Astrocyte of the spinal cord (primary cell): ENCODE measurements at places on chromosomes 1 and 21.

DNA sequence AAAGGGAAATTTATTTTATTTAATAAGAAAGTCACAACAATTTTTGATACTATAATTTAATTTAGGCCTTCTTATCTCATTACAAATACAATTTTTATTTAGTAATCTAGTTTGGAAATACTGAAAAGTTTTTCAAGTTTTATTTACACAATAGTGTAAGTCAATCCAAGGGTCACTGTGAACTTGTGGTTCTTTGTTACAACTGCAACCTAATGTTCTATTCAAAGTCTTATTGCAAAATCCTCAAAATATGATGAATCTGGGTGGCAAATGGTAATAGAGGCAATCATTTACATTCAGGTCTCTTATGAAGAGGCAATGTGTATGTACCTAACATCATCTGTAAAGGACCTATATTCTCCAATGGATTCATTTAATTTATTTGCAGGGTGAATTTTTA lies 421.2 kb downstream of the DPYD start:
- no peak for DNase-seq

GRCh38 chr1:1435106-1435903 lies at the start of gene VWA1:
TSS of gene VWA1 (plus strand) at chr1:1435690. CDS start at chr1:1435749, 59 bp downstream.
- DNase-seq = peak; percentile 56

DNA sequence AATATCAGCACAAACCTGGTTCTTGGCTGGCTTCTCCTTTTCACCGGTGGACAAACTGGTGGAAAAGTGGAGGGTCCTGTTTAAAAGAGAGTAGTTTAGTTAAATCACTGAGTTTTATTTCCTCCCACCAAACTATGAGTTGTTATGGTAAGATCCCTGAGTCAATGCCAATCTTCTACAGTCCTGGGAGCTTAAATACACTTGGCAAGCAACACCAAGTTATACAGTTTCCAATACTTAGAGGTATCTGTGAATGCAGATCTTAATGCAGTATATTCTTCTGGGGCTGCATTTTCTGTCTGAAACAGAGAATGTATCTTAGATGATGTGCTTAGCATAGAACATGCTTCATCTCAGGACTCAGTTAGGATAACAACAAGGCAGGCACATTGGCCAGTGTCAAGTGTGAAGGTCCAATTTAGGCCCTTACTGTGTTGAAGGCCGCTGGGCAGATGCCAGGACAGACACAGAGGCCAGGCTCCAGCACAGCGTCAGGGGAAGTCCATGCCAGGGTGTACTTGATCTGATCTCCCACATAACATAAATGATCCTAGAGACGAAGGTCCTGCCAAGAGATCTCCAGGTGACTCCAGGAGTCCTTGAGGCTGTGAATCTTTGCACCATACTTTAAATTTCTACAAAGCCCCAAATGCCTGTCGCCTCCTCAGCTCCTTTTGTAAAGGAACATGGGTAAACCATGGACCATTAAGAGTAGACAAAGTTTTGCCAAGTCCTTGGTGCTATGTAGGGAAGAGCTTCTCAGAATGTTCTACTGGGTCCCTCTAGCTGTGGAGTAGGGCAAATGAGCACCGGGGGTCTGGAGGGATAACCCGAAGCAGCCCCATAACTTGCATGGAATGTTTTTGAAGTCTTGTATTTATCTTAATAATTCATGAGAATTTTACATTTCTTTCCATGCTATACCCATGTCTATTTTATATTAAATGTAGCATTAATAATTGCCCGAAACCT lies 76.8 kb downstream of the KCNJ15 start:
- no peak for DNase-seq

DNA sequence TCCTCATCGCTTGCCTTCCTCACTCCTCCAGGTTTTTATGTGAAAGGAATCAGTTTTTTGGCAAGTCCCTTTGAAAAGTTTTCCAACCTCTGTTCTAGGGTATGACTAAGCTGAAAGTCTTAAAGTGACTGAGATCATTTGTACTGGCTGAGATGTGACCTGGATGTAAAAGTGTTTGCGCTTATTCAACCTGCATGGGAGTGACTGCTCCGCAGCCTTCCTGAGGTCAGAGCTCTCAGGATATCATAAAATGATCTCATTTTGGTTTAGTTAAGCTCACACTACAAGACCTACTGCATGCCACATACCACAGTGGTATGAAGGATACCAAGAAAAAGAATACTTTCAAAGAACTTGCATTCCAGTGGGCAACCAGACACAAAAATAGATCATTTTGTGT lies 29.8 kb upstream of the TADA1 start:
- DNase-seq = peak; percentile 95

- no peak for DNase-seq
These were observed 77.9 kb upstream of the PUM1 start for GRCh38 chr1:31143455-31143854.
